ENCODE measurements at places on chromosomes 3 and 15. TPM values are rescaled to one million over a fixed set of nuclear protein-coding genes. Genes with fewer than 3 reads are reported as not detected.

GRCh38 chr3:194718079-194718478, 32.4 kb downstream of the FAM43A start:
- H3K27ac ChIP-seq = no peak overlapping the region
- DNase-seq = no peak
- no peaks in the 10 kb centered on the region for H3K27me3 ChIP-seq
- H3K4me3 ChIP-seq = no peak overlapping the region

GRCh38 chr3:138724443-138724842, 110.3 kb downstream of the PIK3CB start:
- no peaks in the 10 kb centered on the region for H3K27me3 ChIP-seq
- H3K36me3 ChIP-seq = no peaks in the 10 kb centered on the region
- DNase-seq = no peak
- no peak overlapping the region for H3K27ac ChIP-seq
- no peak overlapping the region for H3K4me3 ChIP-seq

DNA sequence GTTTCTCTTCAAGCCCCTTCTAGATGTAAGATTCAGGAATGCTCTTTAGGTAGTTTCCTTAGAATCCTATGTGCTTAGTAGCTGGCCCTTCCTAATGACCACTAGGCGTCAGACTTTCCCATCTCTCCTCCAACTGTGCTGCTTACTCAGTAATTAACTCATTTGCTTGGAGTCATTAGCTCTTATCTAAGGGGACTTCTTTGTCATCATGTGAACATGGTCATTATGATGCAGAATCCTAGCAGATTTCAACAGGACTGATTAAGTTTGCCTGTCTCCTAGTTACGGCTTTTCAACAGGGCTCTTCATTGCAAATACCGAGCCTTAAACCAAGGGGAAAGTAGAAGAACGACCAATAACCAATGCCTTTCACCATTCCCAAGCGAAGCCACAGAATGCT, 46.4 kb downstream of the GJD2 start:
- H3K27ac ChIP-seq = no peak overlapping the region
- DNase-seq = no peak
- H3K4me1 ChIP-seq = no peaks in the 10 kb centered on the region
- no peaks in the 10 kb centered on the region for H3K27me3 ChIP-seq
- H3K4me3 ChIP-seq = no peak overlapping the region
- no peaks in the 10 kb centered on the region for H3K36me3 ChIP-seq

DNA sequence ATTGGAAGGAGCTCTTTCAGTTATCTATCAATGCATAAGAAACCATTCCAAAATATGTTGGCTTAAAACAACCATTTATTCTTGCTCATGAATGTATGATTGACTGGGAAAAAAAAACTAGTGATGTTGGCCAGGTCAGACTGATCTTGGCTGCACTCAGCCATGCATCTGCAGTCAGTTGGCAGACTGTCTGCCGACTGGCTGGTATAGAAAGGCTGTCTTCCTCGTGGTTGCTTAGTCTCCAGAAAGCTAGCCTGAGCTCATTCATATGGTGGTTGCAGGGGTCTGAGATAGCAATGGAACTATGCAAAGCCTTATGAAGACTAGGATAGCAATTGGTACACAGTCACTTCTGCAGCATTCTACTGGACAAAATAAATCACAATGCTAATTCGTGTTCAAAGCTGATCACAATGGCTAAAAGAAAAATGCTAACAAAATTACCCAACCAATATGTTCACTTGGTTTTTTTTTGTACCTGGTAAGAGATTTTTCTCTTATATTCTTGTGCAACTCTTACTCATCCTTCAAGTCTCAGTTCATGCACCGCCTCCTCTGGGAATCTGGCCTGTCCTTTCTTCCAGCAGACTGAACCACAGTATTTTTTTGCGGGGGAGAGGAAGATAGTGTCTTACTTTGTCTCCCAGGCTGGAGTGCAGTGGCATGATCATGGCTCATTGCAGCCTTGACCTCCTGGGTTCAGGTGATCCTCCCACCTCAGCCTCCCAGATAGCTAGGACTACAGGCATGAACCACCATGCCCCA, 126.8 kb downstream of the KCNAB1 start:
- H3K27ac ChIP-seq = no peak overlapping the region
- no peak for DNase-seq

DNA sequence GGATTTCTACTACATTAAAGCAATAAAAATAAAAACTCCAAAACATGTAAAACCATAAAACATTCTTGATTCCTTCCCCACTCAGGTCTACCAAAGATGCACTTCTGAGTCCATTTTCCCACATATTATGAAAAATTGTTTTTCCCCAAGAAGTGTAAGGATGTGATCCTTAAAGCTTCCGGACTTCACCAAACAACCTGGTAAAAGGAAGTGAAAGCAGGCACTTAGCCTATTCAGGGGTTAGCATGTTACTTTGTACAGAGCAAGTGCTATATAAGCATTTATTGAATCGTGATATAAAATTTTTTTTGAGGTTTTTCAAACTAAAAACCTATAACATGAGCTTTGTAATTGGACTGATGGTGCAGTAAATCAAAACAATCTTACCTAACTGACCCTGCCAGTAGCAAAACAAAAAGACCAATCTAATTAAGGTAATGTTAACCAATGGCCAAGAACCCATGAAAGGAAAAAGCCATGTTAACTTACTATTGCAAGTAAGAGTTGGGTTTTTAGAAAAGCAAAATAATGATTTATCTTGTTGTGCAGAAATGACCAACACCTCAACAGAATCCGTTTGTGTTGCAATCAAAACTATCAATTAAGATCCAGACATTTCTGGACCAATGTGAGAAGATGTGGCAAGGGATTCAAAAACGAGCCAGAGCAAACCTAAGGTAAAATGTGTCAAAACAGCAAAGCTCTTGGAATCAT, 1.8 kb downstream of the SETD2 start:
- no peaks in the 10 kb centered on the region for H3K36me3 ChIP-seq
- no peak for DNase-seq
- no peaks in the 10 kb centered on the region for H3K27me3 ChIP-seq
- peak overlapping the region; percentile 98 for H3K27ac ChIP-seq
- peak overlapping the region; percentile 97 for H3K4me3 ChIP-seq

The DCBLD2 gene
- total RNA-seq = 44.5 TPM

The DUOXA2 gene
- not detected for total RNA-seq

The GOLGA8T gene
- not detected for total RNA-seq

The SH2D7 gene
- not detected for total RNA-seq
